Left ventricle myocardium superior (tissue), 1 donor: ENCODE measurements at places on chromosomes 2 and 18. TPM values are rescaled to one million over a fixed set of nuclear protein-coding genes. Genes with fewer than 3 reads are reported as not detected.

- no peak for DNase-seq
Measured at GRCh38 chr2:184890311-184890710, 292.0 kb downstream of the ZNF804A start.

DNA sequence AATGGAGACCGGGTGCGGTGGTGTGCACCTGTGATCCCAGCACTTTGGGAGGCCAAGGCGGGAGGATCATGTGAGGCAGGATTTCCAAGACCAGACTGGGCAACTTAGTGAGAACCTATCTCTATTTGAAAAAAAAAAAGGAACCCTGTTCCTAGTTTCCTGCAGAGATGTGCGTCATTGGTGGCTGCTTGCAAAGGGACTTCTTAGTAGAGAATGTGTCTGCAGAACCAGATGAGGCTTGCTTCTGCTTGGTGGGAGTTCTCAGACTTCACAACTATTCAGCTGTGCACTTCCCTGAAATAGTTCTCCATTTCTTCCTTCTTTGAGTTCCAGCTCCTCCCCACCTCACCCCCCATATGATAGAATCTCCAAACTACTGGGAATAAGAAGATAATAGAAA lies 22.3 kb downstream of the ZCCHC2 start:
- no peak for DNase-seq

DNA sequence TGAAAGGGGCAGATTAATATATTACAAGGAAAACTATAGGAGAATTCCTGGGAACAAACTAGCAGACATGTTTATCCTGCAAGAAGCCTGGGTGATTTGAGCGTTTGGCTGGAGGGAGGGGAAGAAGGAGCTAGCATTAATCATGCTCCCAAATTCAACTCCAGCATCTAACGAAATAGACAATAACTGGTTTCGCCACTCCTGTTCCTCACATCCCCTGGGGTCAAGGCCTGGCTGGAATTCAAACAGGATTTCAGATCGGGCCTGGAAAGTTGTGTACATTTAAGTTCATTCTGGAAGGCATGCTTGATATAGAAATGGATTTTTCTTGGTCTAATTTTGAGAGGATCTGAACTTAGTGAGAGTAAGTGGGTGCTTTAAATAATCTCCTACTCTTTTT lies 126.1 kb upstream of the CTAGE1 start:
- no peak for DNase-seq

GRCh38 chr2:2889646-2890045 lies 488.0 kb downstream of the EIPR1 start:
- no peak for DNase-seq

Gene REG1B
- not detected for total RNA-seq

GRCh38 chr2:136116813-136117390 lies 1.0 kb downstream of the CXCR4 start:
- DNase-seq: peak; percentile 63

DNA sequence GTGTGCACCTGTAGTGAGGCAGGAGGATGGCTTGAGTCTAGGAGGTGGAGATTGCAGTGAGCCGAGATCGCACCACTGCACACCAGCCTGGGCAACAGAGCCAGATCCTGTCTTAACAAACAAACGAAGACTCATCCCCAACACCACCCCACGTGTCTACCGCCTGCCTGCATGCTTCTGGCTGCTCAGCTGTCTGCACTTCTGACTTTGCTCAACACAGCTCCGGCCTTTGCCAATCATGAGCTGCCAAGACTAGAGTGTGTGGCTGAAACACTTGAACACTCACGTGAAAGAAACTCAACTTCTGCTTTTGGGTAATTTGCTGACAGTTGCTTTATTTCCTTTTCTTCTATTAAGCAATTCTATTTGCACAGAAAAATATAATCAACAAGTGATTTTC lies 32.1 kb upstream of the SP3 start:
- DNase-seq: peak; percentile 81

DNA sequence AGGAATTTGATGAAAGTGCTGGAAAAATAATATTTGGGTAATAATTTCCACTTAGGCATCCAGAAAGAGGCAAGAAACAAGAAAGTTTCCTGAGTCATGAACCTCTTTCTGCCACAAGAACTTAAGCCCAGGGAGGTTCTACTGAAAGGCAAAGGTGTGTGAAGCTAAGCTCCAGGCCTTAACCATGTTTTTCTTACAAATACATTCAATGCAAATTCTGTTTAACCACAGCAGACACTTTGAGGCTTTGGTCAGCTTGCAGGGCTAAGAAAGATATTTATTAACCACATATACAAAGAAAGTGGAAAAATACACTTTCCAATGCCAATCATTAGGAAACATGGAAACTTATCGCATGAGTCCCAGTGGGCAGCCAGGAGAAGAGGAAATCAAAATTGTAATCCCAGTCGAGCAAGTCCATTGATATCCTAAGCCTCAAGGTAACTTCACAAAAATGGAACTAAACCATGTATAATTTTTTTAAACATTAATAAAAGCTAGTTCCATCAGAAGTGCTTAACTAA lies 68.3 kb downstream of the PIEZO2 start:
- DNase-seq: no peak

DNA sequence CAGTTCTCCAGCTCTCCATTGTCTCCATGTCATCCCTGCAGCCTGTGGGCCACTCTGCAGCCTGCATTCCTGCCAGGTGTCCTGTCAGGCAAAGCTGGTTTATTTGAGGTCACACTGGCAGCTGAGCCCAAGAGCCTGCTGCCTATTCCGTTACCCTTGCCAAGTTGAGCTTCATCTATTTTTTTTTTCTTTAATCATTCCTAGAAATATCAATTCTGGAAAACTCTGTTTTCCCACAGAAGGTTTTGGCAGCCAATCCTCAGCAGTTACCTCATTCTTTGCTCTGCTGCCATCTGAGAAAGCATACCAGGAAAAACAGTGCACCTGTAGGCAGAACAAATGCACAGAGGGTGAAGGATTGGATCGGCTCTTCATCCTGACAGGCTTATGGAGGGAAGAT lies 411.0 kb upstream of the ACVR2A start:
- no peak for DNase-seq

DNA sequence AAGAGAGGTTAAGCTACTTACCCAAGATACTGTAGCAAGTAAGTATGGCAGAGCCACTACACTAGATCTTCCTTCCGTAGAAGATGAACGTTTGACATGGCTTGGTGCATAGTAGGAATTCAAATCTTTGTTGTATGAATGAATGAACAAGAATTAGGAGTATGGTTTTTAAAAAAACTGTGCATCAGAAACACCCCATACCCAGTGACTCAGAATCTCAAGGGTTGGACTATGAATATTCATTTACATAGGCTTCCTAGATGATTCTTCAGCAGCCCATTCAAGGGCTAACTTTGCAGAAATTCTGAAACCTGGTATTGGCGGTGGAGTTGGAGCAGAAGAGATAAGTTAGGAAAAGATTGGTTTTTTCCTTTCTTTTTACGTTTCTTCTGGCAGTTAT lies 5.4 kb downstream of the ACTR3 start:
- DNase-seq: no peak

- DNase-seq: no peak
Measured at GRCh38 chr2:150873396-150873772, 385.9 kb upstream of the RND3 start.

Gene FEV
- total RNA-seq: not detected

DNA sequence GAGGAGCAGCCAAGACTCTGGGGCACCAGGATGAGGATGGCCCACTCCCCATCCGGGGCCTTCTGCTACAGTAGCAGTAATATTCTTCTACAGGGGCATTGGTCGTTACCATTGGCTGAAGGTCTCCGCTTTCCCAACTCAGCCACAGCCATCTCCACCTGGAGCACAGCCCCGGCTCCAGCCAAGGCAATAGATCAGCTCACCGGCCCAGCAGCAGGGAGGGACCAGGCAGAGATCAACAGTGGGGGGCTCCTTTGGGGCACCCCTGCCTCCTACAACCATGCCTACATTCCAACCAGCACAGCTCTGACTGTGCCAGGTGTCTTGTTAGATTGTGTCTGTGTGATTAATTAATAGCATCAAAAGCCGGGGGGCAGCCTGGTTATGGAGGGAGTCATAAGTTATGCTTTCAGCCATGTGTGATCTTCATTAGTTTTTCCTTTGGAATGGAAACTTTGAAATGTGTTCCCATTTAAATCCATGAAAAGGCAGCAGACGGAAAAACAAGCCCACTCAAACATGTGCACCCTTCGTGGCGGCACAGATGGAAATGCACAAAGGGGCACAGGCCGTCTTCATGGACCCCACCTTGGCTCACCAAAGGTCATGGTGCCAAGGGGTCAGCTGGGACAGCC lies 68.6 kb upstream of the BZW1 start:
- DNase-seq: no peak

DNA sequence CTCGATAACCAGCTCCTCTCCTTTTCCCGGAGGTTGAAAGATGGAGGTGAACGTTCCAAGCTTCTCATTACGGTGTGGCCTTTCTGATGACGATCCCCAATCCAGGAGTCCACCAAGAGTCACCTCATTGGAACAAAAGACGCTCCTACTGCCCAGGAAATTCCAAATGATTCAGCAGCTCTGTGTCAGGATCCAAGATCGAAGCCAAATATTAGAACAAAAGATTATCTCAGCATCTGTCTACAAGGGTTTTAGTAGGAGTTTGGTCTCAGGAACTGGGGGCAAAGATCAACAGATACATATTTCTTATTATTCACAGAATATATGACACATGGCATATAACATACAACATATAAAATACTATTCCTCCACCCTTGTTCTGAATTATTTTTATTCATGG lies 161.1 kb upstream of the RAB12 start:
- DNase-seq: no peak

Gene TEX44
- total RNA-seq: not detected

Gene NR4A2
- 1.4 TPM for total RNA-seq

Gene FHL2
- 1,772 TPM for total RNA-seq

Gene MC4R
- not detected for total RNA-seq

Gene RBM45
- 4.5 TPM for total RNA-seq

DNA sequence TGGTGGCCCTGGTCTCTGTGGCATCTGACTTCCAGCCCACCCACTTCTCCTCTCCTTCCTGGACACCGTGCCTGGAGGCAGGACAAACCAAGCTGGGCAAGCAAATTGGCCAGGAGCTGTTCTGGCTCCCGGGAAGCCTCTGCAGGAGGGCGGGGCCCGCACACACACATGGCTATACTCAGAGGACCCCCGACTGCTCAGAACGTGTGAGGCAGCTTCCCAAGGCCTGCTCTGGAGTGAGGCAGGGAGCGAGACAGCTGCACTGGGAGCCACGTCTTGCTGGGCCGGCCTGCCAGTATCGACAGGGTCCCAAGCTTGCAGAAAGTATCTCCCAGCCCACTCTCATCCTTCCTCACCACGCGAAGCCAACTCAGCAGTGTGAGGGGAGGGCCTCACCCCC lies 257.3 kb downstream of the TWIST2 start:
- no peak for DNase-seq

- no peak for DNase-seq
Measured at GRCh38 chr2:47301731-47302130, 101.2 kb upstream of the MSH2 start.

Gene RIT2
- total RNA-seq: not detected

Gene MYO5B
- 1.1 TPM for total RNA-seq

DNA sequence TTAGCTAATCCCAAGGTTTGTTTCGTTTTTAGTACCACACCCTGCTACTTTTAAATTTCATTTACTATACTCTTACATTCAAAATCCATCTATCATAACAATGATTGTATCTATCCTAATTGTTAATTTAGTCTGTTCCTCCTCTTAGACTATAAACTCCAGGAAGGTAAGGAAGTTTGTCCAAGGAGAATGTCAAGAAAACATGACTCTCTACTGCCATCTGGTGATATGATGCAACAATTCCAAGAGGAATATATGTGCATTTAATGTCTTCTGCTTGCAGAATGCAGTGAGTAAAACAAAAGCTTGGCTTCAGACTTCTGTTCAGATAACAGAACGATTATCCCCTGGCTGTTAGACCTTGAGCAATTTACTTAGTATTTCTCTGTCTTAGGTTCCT lies 1267.1 kb downstream of the LRP1B start:
- no peak for DNase-seq
